ENCODE measurements at places on chromosomes 3 and 15.

- DNase-seq: peak; percentile 51
Measured at GRCh38 chr15:41022487-41023090, 69.3 kb downstream of the CHAC1 start.

GRCh38 chr3:148343416-148343815 is 354.3 kb upstream of the AGTR1 start:
- DNase-seq: no peak

GRCh38 chr3:131393868-131394267 is 12.3 kb downstream of the NUDT16 start:
- DNase-seq: no peak

DNA sequence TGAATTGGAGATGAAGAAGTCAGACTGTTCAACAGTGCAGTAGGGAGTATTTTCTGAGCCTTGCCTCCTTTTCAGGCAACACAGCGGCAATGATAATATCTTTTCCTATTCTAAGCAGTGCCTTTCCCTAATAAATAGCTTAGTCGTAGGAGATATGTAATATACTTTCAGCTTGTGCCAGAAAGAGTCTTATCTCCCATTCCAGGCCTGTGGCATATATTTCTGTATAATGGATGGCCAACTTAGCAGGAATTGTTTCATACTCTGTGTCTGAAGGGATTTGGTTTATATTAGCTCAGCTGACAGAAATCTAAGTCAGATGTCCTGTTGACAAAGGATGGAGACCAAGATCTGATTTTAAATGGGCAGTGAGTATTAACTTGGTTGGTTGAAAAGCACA is 397.1 kb downstream of the CACNA2D3 start:
- DNase-seq: no peak

GRCh38 chr3:64972793-64973192 is 285.0 kb upstream of the ADAMTS9 start:
- no peak for DNase-seq

DNA sequence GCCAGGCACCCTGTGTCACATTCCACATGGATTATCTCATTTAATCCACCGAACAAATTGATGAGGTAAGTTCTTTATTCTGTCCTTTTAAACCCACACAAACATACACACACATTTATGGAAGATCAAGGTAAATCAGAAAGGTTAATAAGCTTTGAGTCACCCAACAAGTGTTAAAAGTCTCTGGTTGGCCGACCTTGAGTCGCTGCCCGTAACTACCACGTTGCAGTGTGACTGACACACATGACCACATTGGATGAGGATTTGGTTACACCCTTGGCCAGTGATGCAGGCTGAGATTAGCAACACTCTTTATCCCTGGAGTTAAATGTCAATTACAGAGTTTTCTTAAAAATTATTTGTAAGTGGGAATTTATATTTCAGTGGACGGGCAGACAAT is 19.2 kb downstream of the FOXP1 start:
- no peak for DNase-seq

DNA sequence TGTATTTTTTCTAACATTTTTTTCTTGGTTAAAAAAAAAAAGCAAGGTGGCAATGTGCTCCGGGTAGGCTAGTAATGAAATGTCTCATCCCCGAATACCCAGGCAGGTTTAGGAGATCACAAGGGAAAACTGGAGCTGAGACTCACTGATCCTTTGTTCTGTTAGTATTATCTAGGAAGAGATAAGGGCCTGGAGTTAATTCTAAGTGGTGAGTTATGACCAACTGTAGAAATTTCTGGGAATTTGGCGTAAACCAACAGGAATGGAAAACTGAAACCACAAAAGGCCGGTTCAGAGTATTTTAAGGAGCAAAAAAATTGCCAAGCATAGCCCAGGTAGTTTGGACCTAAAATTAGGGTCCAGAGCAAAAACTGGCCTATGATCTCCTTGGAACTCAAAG is 12.4 kb downstream of the PPM1M start:
- DNase-seq: no peak

GRCh38 chr15:70583006-70583405 is 180.4 kb downstream of the UACA start:
- no peak for DNase-seq

DNA sequence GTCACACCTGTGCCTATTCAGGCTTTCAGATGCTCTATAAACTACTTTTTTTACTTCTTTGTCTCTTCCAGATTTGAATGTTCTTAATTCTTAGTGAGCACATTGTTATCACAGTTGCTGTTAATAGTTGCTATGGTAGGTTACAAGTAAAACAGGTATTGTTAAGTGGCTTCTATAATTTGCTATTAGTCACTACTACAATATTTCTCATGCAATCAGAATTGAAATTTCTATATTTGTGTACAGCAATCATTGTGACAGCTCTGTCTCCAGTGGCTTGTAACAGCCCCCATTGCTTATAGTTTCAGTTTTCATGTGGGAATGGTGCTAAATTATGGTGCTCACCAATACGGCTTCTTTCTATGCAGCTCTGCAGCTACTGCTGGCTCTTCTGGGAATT is 318.4 kb upstream of the GOLIM4 start:
- no peak for DNase-seq

DNA sequence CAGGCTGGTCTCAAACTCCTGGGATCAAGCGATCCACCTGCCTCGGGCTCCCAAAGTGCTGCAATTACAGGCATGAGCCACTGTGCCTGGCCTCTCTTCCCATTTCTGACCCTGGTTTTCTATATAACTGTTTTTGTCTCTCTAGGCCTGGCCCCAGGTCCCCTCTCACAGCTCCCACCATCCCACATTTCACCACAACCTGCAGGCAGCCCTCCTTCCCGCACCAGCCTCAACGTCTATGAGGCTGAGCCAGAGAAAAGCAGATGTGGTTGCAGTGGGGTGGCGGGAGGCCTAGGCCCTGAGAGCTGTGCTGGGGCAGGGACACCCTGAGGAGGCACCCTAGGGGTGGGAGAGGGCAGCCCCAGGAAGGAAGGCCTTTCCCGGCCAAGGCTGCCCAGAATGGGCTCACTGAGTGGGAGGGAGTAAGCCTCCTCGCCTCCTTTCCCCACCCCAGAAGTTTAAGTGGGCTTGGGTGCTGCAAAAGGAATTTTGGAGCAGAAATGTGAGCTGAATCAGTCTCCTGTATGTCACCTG is 99.7 kb downstream of the LSM3 start:
- DNase-seq: no peak

- no peak for DNase-seq
Measured at GRCh38 chr3:38140326-38141172, 2.1 kb downstream of the MYD88 start.

- DNase-seq: no peak
Measured at GRCh38 chr3:109025896-109026295, 72.2 kb upstream of the GUCA1C start.

- no peak for DNase-seq
Measured at GRCh38 chr15:35834216-35834830, 288.4 kb upstream of the DPH6 start.

GRCh38 chr15:43317566-43318184 is 12.7 kb downstream of the LCMT2 start:
- no peak for DNase-seq

DNA sequence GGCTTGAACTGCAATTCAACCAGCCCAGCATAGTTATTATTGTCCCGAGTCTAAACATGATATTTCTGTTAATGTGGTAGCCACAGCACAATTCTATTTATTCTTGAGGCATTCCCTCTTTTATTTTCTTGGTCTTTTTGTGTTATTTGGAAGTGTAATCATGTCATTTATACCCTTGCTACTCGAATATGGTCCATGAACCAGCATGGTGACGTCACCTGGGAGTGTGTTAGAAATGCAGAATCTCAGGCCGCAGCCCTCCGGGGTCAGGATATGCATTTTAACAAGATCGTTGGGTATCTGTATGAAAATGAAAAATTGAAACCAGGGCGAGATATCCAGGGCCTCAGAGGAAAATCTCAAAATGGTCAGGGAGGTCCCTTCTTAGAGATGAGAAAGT is 165.0 kb upstream of the CTDSPL start:
- no peak for DNase-seq

GRCh38 chr3:72144773-72145505 is 360.0 kb upstream of the PROK2 start:
- DNase-seq: no peak

DNA sequence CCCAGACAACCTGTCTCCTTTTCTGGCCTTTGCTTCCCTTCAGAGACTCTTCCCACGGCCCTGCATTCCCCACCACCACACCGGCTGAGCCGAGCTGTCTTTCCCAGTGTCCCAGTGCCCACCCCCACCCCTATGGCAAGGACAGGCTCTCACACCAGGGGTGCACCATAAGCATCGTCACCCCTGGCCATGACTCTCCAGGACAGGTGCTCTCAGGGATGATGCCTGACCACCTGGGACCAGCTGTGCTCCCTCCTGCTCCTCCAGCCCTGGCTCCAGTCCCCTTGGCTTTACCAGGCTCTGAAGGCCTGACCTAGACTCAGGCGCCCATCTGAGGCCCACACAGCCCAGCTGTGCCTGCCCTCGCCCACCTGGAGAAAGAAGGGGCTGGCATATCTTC is 17.6 kb upstream of the SEMA3F start:
- no peak for DNase-seq

- no peak for DNase-seq
Measured at GRCh38 chr15:75895731-75896130, 7.9 kb upstream of the FBXO22 start.

DNA sequence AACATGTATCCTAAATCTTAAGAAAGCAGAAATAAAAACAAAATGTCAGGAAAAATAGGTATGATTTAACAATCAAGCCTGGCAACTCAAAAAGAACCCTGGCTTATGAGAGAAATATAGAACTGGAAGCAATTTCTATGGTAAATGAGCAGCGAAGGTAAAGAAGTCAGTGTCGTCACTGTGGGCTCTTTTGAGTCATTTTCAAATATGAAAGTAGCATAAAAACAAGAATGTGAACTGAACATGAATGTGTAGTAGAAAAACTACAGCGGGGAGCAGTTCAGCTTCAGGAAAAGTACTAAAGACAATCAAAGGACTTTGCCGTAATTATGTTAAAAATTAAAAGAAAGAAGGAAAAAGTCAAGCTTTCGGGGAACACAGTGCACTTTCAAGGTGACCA is 17.5 kb downstream of the LSG1 start:
- no peak for DNase-seq

GRCh38 chr15:34359416-34359815 is 7.6 kb downstream of the LPCAT4 start:
- no peak for DNase-seq

- DNase-seq: no peak
Measured at GRCh38 chr15:99114511-99115299, 9.8 kb downstream of the SYNM start.

GRCh38 chr3:197256104-197256503 is 42.3 kb downstream of the DLG1 start:
- DNase-seq: no peak

- no peak for DNase-seq
Measured at GRCh38 chr15:68933001-68933400, 2.7 kb downstream of the SPESP1 start.

GRCh38 chr15:82810061-82810889 is 847 bp downstream of the WHAMM start:
- DNase-seq: no peak

DNA sequence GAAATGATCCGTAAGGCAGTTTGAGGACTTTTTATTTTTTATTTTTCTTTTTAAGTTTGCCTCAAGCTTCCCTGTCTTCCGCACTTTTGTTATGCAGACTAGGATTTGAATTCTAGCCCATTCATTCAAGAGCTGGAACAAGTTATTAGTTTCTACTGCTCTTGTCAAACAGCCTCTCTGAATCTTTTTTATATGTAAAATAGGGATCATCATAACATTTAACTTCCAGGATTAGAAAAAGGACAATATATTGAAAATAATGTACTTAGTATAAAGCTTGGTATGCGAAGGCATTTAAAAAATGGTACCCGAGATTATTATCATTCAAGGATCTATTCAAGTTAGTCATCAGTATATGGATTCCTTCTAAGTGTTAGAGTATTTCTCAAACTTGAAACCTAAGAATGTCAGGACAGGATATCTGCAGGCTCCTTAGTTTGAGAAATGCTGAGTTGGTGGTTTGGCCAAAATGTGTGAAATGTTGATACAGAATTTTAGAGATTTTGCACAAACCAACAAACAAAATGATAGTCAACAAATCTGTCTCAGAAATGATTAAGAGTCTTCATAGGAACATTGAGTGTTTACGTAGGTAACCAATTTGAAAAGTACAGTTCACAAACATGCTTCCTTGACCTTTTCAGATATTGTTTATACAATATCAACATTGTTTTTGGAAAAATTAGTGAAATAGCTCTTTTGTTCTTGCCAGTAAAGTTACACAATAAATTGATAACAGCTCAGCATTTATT is 40.5 kb upstream of the IGSF10 start:
- no peak for DNase-seq

GRCh38 chr3:28294667-28295413 is 53.4 kb downstream of the CMC1 start:
- DNase-seq: no peak

DNA sequence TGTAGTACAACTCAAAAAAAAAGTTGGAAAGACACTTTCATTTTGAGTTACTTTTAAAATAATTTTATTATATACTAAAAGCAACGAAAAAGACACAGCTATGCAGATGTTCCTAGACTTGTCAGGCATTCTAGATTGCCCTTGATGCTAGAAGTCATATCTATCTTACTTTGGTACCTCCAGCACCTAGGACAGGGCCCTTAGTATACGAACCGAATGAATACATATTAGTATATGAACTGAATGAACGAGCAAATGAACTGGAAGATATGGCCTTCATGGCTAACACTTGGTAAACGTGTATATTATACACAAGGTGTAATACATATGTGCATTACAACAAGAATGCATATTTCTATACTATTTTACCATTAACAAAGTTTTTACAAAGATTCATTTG is 24.1 kb downstream of the ATP13A5 start:
- DNase-seq: no peak

GRCh38 chr15:70156671-70157271 is 59.1 kb upstream of the TLE3 start:
- DNase-seq: no peak

GRCh38 chr15:99992611-99993231 is 259.5 kb upstream of the LYSMD4 start:
- DNase-seq: no peak

DNA sequence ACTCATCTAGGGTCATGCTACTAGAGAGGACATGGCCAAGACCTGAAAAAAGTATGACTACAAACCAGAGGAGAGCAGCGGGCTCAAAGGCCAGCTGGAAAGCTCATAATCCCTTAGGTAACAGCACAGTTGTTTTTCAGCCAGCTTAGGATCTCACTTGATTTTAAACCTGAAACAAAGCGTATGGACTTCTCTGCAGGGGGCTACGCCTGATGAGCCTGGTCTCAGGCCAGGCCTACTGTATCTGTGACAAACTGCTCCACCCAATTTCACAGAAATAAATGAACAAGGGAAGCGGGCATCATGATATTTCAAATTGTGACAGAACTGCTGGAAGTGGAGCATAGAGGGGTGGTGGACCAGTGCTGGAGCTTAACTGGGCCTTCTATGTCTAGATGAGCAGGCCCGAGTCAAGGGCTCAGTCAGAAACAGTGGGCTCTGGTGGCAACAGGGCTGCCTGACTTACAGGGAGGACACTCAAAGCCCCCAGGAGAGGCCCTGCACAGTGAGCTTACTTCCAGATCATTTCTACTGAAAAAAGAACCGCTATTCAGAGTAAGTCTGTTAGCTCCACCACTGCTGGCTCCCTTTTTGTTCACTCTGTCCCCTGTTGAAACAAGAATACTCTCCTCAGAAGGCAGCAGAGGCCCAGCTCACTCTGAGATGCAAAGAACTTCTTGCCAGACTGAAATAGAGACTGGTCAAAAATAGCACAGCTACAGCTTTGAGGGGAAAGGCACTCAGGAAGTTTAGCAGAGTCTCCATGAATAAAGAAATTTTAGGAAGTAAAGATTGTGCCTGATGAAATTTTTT is 47.0 kb downstream of the LRIG1 start:
- no peak for DNase-seq

- DNase-seq: no peak
Measured at GRCh38 chr15:33330931-33331330, 20.2 kb downstream of the RYR3 start.

Measured in AG04450 (cell line).